ENCODE measurements at places on chromosomes 1 and 21. TPM values are rescaled to one million over a fixed set of nuclear protein-coding genes. Genes with fewer than 3 reads are reported as not detected.
A peak's percentile ranks its signal among the peaks of the same experiment; 100 is the strongest.

SLAMF8 gene
- total RNA-seq = 12.1 TPM

DHX9 gene
- 89.8 TPM for total RNA-seq

DNA sequence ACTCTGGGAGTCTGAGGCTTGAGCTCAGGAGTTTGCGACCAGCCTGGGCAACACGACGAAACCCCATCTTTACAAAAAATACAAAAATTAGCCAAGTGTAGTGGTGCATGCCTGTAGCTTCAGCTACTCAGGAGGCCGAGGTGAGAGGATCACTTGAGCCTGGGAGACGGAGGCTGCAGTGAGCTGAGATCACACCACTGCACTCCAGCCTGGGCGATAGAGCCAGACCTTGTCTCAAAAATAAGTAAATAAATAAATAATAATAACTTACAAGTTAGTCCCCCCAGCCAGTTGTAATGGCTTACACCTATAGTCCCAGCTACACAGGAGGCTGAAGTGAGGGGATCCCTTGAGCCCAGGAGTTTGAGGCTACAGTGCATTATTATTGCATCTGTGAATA lies 21.7 kb upstream of the BTG2 start:
- no peak for DNase-seq

DNA sequence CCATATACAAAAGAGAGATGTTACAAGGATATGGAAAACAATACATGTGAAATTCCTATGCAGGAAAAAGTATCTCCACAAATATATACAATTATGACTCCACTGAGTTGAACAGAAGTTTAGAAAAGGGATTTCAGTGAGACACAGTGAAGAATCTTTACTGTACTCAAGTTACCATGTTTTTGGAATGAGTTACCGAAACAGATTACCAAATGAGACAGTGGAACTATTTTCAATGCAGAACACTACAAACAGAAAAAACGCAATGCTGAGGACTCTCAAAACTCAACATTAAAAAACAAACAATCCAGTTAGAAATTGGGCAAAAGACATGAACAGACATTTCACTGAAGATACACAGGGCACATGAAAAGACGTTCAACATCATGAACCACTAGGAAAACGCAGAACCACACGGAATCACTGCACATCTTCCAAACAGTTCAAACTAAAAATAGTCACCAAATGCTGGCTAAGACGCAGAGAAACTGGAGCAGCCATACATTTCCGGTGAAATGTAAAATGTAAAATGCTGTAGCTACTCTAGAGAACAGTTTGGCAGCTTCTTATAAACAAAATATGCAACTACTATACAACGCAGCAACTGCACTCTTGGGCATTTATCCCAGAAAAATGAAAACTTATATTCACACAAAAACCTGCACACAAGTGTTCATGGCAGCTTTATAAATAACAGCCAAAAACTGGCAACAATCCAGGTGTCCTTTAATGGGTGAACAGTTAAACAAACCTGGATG lies 118.7 kb downstream of the UBR4 start:
- DNase-seq = no peak

DNA sequence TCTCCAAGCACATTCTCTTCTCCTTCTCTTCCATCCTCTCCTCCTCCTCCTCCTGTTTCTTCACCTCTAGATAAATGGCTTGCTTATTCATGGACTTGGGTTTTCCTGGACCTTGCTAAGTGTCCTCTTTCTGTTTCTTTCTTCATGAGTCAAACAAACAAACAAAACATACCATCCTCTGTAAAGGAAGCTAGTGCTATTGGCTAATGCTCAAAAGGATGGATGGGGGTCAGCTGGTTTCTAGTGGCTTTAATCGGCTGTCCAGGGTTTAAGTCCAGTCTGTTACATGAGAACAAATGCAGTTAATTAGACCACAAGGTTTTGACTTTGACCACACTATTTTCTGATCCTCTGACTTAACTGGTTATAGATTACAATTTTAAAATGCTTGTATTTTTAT lies 83.8 kb upstream of the TSPAN2 start:
- no peak for DNase-seq

CD1E gene
- not detected for total RNA-seq

DNA sequence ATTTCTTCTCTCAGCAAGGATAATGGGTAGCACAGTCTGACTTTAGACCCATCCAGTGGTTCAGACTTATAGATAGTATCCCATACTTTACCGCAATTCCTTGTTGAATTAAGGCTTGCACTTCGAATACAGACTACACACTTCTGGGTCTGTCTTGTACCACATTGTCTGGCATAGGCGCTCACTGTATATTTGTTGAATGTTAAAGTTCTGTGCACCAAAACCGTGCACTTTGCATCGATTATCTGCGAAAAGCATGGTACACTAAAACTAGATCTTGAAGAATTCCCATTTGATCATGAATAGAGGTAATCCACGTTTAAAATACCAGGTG lies 556 bp upstream of the RYR2 start:
- no peak for DNase-seq

LCE1A gene
- total RNA-seq = not detected

GRCh38 chr1:3222042-3222692 lies 153.2 kb downstream of the PRDM16 start:
- DNase-seq = peak; percentile 77

- no peak for DNase-seq
Measured at GRCh38 chr1:91879733-91880132, 6.2 kb downstream of the TGFBR3 start.

DNA sequence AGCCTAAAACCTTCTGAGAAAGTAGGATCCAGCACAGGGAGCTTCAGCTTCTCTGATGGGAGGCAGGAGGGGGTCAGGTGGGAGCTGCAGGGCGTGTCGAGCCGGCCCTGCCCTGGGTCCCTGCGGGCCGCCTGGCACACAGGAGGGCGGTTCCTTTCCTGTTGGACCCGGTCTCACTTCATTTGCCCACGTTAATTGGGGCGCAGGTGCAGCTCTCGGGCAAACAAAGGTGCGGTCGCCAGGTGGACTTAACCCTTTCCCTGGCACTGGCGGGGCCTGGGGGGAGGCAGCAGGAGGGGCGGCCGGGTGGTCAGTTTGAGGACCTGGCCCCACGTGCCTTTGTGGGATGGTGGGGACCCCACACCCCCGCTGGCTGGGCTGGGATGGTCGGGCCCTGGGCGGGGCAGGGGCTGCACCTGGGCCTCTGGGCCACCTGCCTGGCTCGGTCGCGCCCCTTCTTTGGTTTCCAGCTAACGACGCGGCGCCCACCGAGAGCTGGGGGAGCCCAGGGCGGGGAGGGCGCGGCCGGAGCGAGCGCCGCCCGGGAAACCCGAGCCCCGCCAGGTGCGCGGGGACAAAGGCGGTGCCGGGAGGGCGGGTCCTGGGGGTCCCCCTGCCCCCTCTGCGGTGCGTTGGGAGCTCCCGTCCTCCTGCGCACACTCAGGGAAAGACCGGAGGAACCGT lies 20.8 kb upstream of the C1orf159 start:
- DNase-seq = peak; percentile 85
